ENCODE measurements at places on chromosomes 13 and 19.

- DNase-seq, result no peak
Observed at GRCh38 chr13:42040730-42041010, 7.8 kb upstream of the DGKH start.

DNA sequence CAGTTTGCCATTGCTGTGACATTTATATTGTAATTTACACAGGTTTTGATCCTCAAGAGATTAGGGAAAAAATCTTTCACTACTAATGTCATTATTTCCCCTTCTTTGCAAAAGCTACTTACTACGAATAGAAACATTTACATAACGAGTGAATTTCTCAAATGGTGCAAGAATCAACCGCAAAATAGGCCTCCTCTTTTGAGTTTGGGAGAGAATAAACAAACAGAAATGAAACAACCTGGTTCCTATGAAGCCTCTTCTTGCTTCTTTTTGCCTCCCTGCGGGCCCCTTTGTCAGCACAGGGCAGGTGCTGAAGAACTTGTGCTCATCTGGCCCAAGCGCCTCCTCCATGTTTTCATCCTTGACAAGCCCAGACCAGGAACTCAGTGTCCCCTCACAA lies 10.1 kb upstream of the GJA3 start:
- DNase-seq, result no peak

GRCh38 chr13:26227166-26227971 lies 5.3 kb upstream of the RNF6 start:
- no peak for DNase-seq

- no peak for DNase-seq
Observed at GRCh38 chr13:105816994-105817393, 718.5 kb downstream of the EFNB2 start.

GRCh38 chr13:42275506-42275905 lies 3.6 kb downstream of the AKAP11 start:
- no peak for DNase-seq

GRCh38 chr13:75830842-75831241 lies 194.7 kb downstream of the LMO7 start:
- no peak for DNase-seq

DNA sequence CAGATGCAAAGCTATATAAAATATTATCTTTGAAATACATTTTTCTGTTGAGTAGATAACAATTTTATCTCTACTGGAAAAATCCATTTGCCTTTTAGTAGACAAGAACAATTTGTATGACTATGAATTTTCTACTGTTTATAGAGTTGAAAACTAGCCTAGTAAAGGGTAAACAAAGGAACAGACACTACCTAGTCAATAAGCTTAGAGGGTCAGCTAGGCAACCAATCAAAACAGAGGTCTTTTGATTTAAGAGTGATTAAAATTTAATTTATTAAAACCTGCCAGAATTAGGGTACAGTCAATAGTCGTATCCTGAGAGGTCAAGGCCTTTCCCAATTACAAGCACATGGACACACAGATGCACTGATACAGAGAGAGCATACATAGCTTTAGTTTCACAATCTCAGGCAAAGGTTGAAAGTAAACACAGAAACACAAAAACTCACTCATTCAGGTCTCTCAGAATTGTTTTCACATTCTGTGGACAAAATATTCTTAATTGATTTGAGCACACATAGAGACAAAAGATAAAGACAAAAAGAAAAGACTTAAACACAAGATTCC lies 24.5 kb upstream of the GPC6 start:
- DNase-seq, result no peak
